GM12864 (cell line): ENCODE measurements at places on chromosomes 7 and 10.

- DNase-seq, result no peak
These were observed 259.4 kb upstream of the CELF2 start for GRCh38 chr10:10758306-10758705.

- no peak for DNase-seq
These were observed 1.5 kb upstream of the C10orf95 start for GRCh38 chr10:102452672-102453340.

DNA sequence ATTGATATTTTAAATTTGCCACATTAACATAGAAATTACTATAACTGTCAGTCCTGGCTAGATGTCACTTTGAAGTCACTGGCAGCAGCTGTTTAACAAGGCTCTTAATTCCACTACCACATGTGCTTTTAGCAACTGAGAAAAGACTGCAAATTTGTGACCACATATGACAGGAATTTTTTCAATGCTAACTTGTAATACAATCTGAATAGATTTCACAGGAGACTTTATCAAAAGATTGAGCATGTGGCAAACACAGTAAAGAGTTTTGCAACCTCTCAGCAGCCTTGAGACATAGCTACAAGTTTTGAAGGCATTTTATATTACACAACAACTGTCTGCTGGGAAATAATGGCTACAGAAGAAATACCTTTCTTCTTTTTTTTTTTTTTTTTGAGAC, 73.0 kb downstream of the MICU1 start:
- no peak for DNase-seq

- DNase-seq, result no peak
These were observed 19.0 kb upstream of the TMEM229A start for GRCh38 chr7:124051681-124052377.

GRCh38 chr7:126792521-126792920, 460.2 kb downstream of the GRM8 start:
- DNase-seq, result no peak

GRCh38 chr10:58356756-58357155, 21.9 kb downstream of the UBE2D1 start:
- DNase-seq, result no peak
